ENCODE measurements at places on chromosomes 6 and 20.

DNA sequence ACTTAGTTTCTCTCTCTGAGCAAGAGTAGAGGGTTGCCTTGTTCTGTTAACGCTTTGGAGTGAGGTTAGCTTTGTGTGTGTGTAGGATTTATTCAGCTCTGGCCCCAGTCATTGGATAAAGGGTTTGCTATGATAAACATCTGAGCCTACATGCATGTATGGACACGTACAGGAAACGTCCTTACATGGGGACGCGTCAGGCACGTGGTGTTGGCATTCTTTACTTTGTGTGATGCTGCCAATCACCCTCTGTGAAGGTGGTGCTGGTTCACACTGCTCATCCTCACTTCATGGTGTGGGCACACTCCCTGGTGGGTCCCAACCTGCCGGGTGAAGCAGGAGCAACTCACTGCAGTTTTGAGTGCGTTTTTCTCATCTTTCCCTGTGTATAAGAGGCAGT lies 53.4 kb upstream of the CD93 start:
- DNase-seq: no peak

- no peak for DNase-seq
Observed at GRCh38 chr6:13372688-13373487, 44.6 kb upstream of the TBC1D7 start.

DNA sequence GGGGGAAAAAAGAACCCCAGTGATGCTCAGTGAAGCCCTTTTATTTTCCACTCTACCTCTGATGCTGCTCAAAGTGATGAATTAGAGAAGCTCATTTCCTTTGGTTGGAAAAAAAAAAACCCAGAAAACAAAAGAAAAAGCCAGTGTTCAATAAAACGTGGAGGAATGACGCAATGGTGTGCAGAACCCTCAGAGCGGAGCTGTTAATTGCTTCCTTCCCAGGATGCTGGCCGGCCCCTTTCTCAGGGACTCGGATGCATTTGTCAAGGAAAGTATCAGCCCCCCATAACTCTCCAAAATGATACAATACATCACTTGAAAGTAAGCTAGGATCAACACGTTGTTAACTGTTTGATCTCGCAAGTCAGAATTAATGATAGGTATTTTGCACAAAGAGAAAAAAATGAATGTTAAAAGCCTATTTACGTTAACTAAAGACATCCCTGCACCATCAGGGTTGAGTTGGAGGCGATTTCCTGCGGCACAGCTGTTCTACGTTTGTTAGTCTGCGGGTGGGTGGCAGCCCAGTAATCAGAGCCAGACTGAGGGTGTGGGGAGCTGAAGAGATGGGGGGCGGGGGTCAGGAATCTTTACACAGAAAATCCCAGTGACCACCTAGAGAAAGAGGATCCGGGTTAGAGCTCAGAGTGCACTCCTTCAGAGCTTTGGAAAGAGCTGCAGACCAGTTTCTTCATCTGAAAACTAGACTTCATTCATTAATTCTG lies 132.4 kb downstream of the BMP7 start:
- no peak for DNase-seq

- no peak for DNase-seq
Observed at GRCh38 chr6:113819169-113819830, 37.8 kb upstream of the MARCKS start.

DNA sequence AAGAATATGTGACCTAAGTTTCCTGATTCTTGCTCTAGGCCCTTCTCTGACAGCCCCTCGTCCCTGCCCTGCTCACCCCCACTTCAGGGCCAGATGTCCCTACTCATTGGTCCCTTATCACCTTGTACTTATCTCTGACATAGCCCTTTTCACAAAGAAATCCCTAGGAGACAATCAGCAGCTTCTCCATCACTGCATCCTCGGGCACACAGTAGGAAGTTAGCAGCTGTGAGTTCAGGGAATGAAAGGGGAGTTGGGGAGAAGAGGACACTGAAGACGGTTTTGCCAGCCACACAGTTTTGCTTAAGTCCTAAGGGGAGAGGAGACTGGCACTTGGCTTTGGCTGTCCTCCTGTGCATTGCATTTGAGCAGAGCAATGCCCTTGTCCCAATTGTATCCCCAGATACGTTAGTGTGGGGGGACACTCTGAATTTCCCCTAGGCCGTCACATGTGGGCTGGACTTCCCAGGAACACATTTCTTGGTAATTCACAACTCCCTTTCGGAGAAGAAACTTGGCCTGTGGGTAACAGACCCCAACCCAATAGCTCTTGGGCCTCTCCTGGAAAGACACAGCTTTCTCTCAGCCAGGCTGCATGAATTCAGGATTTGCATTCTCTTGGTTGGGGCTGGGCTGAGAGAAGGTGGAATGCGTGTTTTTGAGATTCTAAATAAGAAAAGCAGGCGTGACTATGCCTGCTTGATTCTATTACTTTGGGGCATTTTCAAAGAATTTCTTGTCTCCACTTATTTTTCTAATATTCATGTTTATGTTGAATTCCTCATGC lies 177.6 kb downstream of the UST start:
- no peak for DNase-seq

GRCh38 chr6:68691120-68691519 lies 56.0 kb downstream of the ADGRB3 start:
- DNase-seq: no peak

DNA sequence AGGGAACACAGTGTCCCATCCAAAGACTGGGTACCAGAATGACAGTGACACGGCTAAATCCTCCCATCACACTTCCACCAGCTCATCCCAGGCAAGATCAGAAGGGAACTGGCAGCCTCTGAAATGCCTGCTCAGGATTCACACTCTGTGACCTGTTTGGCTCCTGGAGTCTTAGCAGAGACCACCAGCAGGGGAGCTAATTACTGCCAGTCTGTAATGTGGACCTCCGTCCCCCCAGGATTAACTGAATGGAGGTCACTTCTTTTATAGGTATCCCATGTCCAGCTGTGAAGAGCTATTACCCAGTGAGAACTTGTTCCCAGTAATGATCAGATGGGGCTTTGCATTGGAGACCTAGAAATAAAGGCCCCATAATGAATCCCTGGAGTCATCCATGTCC lies 45.2 kb downstream of the DEFB114 start:
- DNase-seq: no peak

- DNase-seq: no peak
Observed at GRCh38 chr20:34110745-34111641, 1.1 kb downstream of the EIF2S2 start.

GRCh38 chr20:48458601-48459385 lies 369.0 kb downstream of the PREX1 start:
- DNase-seq: no peak

- DNase-seq: no peak
Observed at GRCh38 chr20:51306081-51306480, 236.4 kb downstream of the NFATC2 start.

DNA sequence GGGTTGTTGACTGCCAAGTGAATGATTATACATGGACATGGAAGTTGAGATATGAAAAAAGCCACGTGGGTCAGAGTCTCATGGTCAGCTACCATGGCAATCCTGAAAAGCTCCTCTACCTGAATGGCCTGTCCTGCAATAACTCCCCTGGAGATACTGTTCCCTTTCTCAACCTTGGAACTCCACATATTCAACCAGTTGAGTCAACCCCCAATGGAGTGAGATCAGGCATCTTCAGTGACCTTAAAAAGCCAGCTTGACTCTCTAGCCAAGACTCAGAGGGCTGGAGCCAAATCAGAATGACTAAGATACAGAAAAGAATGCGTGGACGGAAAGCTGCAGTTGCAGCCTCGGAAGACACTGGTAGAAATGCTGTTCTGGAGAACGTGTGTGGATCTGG lies 341.3 kb downstream of the FOXA2 start:
- no peak for DNase-seq

DNA sequence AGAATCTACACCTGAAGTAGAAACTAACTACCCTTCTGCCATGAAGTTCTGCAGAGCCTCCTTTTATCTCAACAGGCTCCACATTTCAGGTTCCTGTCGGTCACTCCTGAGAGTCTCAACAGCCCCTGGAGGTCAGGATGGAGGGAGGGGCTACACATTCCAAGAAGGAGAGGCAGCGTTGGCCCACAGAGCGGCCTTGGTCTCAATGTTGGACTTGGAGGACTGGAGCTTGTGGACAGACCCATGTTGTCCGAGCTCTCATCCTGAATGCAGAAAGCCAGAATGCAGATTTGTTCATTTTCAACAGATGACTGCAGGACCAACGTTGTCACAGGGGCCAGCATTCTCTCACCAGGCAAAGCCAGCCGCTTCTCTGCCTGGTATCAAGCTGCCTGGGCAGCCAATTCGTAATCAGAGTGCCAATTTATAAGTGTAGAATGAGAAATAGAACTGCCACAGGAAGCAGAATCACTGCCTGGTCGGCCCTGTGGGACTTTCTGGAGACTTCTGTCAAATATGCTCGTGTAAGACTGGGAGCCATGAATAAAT lies 212.5 kb upstream of the SNX9 start:
- DNase-seq: no peak

- no peak for DNase-seq
Observed at GRCh38 chr6:37311741-37312473, 41.9 kb upstream of the RNF8 start.

GRCh38 chr20:57167971-57168701 lies 98.3 kb downstream of the BMP7 start:
- DNase-seq: no peak

DNA sequence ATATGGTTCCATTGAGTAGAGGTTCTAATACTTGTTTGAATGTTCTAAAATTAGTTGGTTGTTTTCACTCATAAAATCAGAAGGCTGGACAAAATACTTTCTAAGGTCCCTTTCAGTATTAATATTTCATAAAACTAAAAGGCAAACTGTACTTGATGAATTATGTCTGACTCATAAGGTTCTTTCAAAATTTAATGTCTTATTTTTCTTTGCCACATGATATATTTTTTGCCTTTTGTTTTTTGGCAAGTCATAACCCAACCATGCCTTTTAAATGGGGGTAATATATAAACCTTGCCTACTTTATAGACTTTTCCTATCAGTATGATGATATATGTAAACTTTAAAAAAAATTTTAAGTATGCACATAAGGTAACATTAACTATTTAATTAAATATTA lies 244.7 kb downstream of the PTPRK start:
- no peak for DNase-seq

GRCh38 chr6:56837322-56837894 lies 117.5 kb upstream of the BEND6 start:
- DNase-seq: no peak

DNA sequence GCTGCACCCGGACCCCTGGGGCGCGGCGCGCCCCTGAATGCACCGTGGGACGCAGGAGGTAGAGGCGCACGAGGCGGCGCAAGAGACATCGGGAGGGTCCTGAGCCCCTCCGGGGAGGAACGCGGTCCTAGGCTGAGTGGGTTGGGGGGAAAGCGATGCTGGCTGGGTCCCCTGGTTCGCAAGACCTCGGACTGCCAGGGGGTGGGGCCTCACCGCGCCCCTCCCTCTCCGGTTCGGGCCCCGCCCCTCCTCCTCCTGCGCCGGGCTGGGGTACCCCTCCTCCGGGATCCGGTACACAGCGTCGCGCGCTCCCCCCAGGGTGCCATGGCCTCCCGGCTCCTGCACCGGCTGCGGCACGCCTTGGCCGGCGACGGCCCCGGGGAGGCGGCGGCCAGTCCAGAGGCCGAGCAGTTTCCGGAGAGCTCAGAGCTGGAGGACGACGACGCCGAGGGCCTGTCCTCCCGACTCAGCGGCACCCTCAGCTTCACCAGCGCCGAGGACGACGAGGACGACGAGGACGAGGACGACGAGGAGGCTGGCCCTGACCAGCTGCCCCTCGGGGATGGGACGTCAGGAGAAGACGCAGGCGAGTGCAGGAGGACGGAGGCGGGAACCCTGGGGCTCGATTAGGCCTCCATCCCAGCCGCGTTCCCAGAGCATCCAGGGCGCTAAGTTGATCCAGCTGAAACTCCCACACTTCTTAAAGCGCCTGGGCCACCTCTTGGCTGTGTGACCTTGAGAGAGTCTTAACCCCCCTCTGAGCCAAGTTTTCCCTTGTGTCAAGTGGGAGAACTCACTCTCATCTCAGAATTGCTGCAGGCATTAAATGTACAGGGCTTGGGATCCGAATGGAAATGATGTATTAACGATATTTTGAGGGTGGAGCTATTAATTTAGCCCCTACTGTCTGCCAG lies 541 bp downstream of the SNX21 start:
- peak; percentile 53 for DNase-seq

- DNase-seq: no peak
Observed at GRCh38 chr20:34927736-34928135, 27.9 kb downstream of the GSS start.

- DNase-seq: no peak
Observed at GRCh38 chr6:71473926-71474325, 185.3 kb downstream of the OGFRL1 start.

GRCh38 chr6:138328210-138328609 lies 49.5 kb upstream of the SMIM28 start:
- DNase-seq: no peak

GRCh38 chr6:116010790-116011401 lies 49.8 kb downstream of the FRK start:
- DNase-seq: peak; percentile 40

- DNase-seq: no peak
Observed at GRCh38 chr20:12875510-12875909, 133.3 kb upstream of the SPTLC3 start.

DNA sequence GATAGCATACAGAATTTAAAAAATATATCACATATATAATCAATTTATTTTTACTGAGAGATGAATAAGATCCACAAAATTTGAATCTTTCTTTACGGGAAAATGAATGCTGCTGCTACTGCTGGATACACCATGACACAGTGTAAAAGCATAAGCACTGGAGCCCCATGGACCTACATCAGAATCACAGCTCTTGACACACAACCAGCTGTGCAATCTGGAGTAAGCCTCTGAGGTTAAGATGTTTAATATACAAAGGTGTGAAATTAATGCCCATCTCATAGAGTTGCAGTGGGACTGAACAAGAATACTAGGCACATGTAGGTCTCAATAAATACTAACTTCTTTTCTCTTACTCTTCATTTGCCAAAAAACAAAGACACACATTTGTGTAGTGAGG lies 48.1 kb downstream of the MAN1A1 start:
- DNase-seq: no peak

DNA sequence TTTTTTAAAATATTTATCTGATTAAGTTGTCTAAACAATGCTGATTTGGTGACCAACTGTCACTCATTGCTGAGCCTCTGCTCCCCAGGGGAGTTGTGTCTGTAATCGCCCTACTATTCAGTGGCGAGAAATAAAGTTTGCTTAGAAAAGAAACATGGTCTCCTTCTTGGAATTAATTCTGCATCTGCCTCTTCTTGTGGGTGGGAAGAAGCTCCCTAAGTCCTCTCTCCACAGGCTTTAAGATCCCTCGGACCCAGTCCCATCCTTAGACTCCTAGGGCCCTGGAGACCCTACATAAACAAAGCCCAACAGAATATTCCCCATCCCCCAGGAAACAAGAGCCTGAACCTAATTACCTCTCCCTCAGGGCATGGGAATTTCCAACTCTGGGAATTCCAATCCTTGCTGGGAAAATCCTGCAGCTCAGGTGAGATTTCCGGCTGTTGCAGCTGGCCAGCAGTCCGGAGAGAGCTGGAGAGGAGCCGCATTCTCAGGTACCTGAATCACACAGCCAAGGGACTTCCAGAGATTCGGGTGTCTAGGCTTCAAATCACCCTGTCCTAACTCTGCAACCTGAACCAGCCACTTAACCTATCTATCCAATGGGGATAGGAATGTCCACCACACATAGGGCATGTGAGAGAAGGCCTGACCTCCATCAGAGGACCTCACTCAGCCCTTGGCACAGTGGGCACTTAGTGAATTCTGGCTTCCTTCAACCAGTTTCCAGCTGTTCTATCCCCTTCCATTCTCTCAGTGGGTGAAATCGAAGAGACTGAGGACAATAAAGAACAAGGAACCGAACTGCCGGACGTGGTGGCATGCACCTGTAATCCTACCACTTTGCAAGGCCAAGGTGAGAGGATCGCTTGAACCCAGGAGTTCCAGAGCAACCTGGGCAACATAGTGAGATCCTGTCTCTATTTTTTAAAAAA lies 3.1 kb downstream of the TNF start:
- no peak for DNase-seq

- DNase-seq: no peak
Observed at GRCh38 chr6:36968266-36968977, 13.9 kb downstream of the PI16 start.

Data from activated naive CD8-positive, alpha-beta T cell treated with anti-CD3 and anti-CD28 coated beads for 36 hours (primary cell).